Purkinje cell (primary cell): ENCODE measurements at places on chromosomes 13 and 19. TPM values are rescaled to one million over a fixed set of nuclear protein-coding genes. Genes with fewer than 3 reads are reported as not detected.

PNMA8B gene
- 4.9 and 6.1 TPM in 2 replicates for polyA plus RNA-seq

CBLC gene
- not detected in 2 replicates for polyA plus RNA-seq

SHFL gene
- polyA plus RNA-seq = 8.1 and 10.2 TPM in 2 replicates

ANGPTL8 gene
- polyA plus RNA-seq = not detected in 2 replicates

THSD1 gene
- polyA plus RNA-seq = 0.16 and 0.43 TPM in 2 replicates

RLN3 gene
- not detected in 2 replicates for polyA plus RNA-seq

MED16 gene
- polyA plus RNA-seq = 3.6 and 15.3 TPM in 2 replicates

NDFIP2 gene
- polyA plus RNA-seq = 200 and 212 TPM in 2 replicates

LRRC63 gene
- 0.55 and 0.67 TPM in 2 replicates for polyA plus RNA-seq

AMER2 gene
- 11.0 and 15.7 TPM in 2 replicates for polyA plus RNA-seq

CYP4F8 gene
- not detected in 2 replicates for polyA plus RNA-seq

MCEMP1 gene
- not detected in 2 replicates for polyA plus RNA-seq

PDX1 gene
- polyA plus RNA-seq = not detected in 2 replicates

CGB2 gene
- not detected in 2 replicates for polyA plus RNA-seq

SPIB gene
- not detected in 2 replicates for polyA plus RNA-seq

KCNC3 gene
- polyA plus RNA-seq = 6.7 and 9.1 TPM in 2 replicates

SLC1A6 gene
- 292 and 494 TPM in 2 replicates for polyA plus RNA-seq

CEACAM20 gene
- not detected in 2 replicates for polyA plus RNA-seq

GRIN2D gene
- polyA plus RNA-seq = not detected in 2 replicates

SRRM5 gene
- not detected in 2 replicates for polyA plus RNA-seq

TNPO2 gene
- polyA plus RNA-seq = 31.5 and 39.0 TPM in 2 replicates

OLFM4 gene
- polyA plus RNA-seq = 0.38 and 0.66 TPM in 2 replicates

CILP2 gene
- polyA plus RNA-seq = not detected in 2 replicates

CATSPERD gene
- not detected in 2 replicates for polyA plus RNA-seq

TTYH1 gene
- 38.1 and 45.6 TPM in 2 replicates for polyA plus RNA-seq

BCAM gene
- not detected in 2 replicates for polyA plus RNA-seq
